ENCODE measurements at places on chromosomes 5 and 9.

DNA sequence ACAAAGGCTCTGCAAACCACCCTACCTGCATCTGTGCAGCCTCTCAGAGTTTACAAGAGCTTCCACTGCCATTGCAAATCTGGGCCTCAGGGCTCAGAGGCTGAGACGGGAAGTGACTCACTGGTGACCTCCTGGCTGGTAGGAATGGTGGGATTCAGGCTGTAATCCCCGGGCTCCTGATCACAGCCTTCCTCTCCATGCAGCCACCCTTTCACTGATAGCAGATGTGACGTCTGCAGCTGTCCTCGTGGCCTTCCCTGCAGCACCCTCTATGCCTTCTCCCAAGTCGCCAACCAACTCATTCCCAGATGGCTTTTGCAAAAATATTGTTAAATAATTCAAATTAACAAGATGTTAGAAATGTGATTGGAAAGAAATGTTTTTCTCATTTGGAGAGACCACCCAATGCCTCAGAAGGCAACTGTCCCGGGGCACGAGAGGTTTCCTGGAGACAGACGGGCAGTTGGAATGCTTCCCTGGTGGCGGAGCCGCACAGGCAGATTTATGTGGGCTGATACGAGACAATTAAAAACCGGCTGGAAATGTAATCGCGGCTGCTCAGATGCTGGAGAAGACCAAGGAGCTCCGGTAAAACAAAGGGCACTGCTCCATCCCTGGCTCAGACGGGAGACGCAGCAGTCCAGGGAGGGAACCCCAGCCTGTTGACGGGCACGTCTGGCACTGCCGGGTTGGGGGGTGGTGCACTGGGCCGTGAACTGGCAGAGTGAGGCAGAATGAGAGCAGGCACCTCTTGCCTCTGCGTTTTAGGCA, 34.4 kb upstream of the SLC25A51 start:
- DNase-seq = no peak

DNA sequence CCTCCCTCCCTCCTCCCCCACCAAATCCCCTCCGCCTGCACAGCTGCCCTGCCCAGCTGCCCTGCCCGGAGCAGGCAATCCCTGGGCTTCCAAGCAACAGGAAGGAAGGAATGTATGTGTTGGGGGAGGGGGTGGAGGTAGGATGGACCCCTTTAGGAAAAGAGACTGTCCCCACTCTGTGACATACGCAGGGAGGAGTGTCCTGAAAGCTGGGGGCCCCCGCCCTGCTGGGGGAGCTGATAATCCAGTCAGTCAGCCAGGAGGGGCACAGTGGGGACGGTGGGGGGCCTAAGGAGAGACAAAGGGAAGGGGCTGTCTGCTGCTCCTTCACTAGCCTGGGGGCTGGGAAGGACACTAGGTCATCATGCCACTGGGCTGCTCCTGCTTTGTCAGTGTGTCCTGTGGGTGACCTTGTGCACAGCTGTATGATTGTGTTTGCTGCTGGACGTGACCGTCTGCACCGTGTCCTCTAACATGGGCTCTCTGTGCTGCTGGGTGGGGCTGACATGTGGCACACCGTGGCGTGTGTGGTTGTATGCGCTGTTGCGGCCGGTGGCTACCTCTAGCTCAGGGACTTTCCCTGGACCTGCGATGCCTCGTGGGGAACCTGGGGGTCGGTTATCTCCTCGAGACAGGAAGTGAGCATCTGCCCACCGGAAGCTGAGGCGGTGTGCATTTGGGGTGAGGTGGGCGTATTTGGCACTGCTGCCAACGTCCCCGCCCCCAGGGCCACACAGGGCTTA, 3.0 kb downstream of the N4BP3 start:
- peak; percentile 58 for DNase-seq

DNA sequence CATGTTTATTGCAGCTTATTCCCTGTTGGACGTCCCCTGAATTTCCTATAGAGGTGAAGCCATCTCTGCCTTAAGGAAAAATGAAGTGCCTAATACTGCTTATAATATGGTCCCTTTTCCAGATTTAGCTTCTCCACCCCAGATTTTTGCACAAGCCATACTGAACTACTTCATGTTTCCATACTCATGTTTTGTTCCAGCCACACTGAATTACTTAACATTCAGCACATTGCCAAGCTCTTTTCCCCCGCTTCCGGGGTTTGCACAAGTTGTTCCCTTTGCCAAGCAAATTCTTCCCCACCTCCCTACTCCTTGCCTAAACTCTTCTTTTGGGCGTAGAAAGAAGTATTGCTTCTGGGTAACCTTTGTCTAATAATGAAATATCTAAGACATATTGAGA, 1.7 kb upstream of the CNTRL start:
- DNase-seq = no peak

DNA sequence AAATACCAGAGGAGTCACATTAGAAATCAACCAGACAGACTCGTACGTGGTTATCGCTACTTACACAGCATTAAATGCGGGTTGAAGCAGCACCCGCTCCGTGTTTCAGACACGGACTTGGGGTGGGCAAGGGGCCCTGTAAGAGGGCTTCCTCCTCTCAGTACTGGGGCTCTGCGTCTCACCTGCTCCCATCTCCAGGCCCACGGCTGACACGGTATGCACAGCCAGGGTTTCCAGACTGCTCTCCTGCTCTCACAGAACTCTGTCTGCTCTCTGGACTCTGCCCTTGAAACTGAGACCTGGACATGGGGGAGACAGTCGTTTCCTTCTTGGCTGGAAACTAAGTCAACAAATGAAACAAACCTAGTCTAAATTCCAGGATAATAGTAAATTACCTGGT, 24.7 kb upstream of the RASGEF1C start:
- DNase-seq = no peak

DNA sequence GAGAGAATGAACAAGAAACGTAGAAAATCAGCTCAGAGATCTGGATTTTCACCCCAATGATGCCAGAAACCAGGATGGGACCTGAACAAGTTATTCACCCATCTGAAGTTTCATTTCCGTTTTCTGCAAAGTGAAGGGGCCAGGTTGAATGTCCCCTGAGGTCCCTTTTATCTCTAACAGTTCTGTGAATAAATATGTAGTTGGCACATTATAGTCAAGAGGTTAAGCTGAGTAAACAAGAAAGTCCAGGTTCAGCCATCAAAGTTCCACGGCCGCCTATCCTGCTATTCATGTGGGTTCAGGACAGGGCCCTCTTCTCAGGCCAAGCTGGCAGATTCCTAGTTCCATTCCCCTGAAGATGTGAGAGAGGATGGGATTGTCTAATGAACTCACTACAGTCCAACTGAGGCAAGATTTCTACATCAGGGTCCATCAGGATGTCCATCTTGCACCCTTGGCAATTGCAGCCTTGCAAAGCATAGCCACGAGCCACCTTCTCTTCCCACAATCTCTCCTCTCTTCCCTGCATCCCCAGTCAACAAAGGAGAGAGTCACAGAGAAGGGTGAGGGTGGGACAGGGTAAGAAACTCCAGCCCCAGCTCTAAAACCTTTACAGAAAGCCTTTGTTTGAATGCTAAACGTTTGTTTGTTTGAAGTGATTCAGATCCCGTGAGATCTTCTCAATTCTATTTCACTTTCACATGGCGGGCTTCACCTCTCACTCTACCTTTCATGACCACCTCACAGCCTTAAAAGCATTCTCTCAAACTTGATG, 311.0 kb downstream of the SLIT3 start:
- DNase-seq = no peak

DNA sequence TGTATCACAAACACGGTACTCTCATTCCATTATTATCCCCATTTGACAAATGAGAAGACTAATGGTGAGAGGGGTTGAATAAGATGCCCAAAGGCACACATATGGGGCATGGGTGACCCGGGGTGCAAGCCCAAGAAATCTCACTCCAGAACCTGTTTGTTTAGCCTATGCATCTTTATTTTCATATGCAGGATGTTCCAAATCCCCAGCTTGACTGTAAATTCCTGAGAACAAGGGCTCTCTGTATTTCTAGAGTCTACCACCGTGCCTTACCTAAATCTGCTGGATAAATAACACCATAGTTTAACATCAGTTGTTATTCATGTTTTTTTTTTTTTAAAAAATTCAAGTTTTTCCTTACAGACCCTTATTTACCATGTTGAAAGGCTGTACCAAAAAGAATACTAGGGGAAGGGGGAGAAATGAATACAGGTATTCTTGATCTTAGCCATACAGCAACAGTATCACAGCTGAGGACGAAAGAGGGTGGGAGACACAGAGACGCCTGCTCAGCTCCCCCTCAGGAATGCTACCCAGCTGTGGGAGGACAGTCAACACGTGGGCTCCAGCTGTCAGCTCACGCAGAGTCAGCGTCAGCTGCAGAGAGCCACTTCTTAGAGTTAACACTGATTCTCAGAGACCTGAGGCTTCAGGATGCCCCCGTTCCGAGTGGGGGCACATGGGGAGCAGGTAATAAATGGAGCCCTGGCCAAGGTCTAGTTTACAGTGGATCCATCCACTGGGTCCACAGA, 86.6 kb downstream of the MED27 start:
- no peak for DNase-seq

GRCh38 chr5:160903551-160903950, 51.5 kb upstream of the ATP10B start:
- DNase-seq = no peak

DNA sequence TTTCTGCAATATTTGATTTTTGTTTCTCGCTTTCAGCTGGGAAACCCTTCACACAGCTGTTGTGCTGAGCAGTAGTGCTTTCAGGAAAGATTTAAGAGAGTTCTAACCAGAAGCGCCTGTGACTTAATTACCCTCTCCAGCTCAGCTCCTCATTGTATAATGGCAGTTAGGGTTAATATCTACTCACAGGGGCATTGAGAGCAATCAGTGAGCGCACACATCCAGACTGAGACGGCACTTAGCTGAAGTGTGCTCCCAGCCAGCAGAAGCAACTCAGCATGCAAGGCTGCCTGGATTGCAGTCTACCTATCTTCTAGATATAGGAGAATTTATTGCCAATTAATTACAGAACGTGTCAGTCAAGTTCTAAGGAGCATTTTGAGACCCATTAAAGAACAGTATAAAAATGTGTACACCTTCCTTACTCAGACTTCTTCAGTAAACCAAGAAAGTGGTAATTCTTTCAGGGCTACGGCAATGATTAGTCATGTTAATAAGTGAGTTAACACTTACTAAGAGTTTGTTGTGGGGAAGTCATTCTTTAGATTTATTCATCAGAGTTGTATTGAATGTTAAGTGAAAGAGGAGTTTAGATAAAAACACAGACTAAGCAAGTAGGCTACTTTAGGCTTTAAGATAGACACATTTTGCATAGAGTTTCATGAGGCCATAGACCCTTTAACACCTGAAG, 111.7 kb upstream of the PCAT7 start:
- DNase-seq = no peak

DNA sequence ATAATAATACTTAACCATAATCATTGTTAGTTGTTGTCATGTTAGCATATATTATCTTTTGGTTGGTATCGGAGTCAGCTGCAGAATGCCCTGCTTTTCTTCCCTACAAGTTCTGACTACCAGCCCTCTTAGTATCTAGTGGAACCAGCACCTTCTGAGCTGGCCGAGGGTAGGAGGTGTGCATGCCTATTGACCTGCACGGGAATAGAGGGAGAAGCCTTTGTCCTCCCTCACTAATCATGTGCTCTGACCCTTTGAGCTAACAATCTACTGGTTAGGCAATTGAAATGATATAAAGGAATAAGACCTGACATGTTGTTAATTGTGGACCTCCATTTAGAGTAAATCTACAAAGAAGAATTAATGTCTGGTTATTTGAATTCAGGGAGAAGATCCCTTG, 4.1 kb downstream of the PCSK5 start:
- no peak for DNase-seq

DNA sequence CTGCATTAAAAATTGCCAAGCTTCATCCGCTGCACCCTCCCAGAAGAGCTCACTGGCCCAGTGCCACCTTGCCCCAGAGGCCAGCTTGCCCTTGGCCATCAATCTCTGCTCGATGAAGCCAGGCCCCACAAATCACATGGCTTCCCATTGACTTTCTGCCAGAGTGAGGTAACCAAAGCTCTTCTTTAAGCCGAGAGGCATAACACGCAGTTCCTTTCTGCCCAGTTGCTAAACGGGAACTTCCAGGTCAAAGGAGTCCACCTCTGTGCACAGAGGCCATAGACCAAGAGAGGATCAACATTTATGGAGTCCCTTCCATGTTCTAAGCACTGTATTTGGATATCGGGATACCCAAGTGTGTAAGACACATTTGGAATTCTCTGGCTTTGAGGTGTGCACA, 208.8 kb downstream of the KIF4B start:
- DNase-seq = no peak

DNA sequence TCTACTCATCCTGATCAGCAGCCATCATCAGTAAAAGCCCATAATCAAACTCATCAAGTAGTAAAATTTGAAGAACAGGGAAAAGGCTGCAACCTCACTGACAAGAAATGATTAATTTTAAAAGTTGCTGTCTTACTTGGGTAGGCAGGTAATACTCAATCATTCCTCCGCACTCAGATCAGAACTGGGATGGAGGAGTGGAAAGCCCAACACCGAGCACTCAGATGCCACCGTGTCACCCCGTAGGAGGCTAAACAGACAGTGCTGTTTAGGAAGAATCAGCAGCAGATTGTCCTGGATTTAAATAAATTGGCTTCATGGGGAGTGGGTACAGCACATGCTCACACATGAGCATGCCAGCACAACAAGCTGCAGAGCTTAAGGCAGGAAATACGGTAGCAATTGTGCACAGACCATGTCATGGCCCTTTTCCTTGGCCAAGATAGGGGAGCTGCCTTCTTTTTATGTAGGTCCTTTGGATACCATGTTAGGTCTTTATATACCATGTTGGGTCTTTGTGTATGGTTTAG, 92.6 kb upstream of the CDH6 start:
- no peak for DNase-seq

DNA sequence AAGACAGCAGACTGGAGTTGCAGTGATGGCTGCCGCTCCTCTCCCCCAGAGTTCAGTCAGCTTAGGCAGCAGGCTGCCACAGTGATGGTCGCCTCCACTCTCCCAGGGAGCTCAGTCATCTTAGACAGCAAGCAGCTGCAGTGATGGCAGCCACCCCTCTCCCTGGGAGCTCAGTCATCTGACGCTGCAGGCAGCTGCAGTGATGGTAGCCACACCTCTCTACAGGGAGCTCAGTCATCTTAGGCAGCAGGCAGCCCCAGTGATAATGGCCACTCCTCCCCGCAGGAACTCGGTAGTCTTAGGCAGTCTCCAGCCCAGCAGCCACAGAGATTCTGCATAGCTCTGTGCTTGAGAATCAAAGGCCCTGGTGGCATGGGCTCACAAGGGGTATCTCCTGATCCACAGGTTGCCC, 582.7 kb downstream of the DTWD2 start:
- no peak for DNase-seq

DNA sequence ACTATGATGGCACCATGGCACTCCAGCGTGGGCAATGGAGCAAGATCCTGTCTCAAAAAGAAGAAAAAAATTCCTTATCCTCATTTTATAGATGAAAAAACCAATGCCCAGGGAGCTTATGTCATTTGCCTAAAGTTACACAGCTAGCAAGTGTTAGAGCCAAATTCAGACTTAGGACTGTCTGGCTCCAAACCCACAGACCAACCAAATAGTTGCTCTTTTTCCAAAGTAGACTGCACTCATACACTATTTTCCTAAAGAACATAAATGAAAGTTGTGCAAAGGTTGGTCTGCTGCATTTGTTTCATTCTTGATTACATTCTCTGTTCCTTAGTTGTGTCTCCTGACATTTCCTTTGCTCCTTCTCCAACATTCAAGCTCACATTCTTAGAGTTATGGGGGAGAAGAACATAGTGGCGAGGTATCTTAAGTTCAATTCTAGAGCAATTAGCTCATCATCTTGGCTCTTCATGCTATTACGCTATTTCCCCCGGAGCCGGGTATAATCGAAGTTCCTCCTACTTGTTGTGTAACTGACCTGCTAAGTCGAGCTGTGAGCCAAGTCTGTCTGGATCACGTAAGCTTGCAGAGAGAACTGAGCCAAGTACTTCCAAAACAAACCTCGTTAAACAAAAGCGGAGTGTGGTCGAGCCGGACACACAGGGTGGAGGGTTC, 138.3 kb downstream of the RFK start:
- DNase-seq = no peak
